ENCODE measurements at places on chromosomes 4 and X.

GRCh38 chr4:107993969-107994368 is 4.3 kb downstream of the HADH start:
- no peak for DNase-seq

- DNase-seq, result no peak
Measured at GRCh38 chr4:110483516-110483915, 7.6 kb downstream of the ENPEP start.

DNA sequence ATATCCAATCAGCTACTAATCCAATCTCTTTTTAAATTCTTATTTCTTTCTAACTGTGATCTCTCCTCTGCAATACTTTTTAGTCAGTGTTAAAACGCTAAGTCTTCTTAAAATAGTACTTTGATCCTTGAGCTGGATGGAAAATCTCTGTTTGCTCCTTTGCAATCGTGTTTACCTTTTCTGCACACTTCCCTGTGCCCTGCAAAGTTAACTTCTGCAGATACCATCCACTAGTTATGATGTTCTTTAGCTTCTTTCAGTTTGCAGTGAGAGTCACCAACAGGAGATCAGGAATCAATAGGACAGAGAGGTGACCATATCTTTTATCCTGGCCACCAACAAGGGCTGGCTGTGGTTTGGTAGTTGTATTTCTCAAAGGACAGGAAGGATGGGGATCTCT is 391.5 kb downstream of the GASK1B start:
- DNase-seq, result no peak

GRCh38 chrX:19683358-19683757 is 168.1 kb upstream of the MAP3K15 start:
- DNase-seq, result no peak

- no peak for DNase-seq
Measured at GRCh38 chrX:95950679-95951078, 734.0 kb upstream of the DIAPH2 start.

GRCh38 chr4:89293299-89293698 is 14.3 kb downstream of the GPRIN3 start:
- DNase-seq, result no peak

- DNase-seq, result no peak
Measured at GRCh38 chr4:8819019-8819418, 52.6 kb downstream of the HMX1 start.

DNA sequence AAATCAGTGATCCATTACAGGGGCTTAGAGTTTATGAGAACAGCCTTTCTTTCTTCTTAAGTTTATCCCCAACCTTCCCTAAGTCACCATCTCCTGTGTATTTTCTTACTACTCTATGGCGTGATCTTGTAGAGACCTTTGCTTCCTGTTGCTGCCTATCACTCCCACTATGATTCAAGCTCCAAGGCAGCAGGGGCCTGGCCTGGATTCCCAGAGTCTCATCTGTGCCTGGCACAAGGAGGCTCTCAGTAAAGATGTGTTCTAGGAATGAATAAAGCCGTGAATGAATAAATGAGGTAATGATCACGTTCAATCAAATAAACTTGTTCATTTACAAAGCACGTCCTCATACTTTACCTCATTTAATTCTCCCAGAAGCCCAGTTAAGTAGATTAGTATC is 45.4 kb downstream of the CC2D2A start:
- DNase-seq, result no peak

DNA sequence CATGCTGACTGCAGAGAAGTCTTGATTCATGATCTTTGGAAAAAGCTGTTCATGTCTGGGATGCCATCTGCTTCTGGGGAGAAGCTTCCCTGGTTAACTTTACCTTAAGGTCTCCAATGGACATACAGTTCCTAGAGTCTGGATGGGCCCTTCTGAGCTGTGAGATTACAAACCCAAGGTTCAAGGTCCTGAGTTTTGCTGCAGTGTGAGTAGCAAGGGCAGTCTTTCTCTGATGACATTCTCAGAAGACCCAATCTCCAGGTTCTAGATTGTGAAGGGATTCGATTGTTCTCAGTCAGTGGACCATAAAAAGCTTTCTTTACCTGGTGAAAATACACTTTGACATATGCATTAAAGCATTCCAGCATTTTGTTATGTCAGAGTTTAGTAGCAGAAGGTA is 179.2 kb downstream of the AASDH start:
- no peak for DNase-seq

- no peak for DNase-seq
Measured at GRCh38 chr4:183158062-183158461, 59.0 kb downstream of the WWC2 start.

DNA sequence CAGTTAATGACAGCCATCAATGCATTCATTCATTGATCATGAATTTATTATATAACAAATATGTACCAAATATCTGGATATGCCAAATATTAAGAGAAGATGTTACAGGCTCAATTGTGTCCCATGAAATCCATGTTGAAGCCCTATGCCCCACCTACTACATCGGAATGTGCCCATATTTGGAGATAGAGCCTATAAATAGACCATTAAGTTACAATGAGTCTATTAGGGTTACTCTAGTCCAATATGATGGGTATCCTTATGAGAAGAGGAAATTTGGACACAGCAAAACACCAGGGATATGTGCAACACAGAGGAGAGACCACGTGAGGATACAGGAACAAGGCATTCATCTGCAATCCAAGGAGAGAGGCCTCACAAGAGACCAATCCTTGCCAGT is 634.5 kb downstream of the DMD start:
- DNase-seq, result no peak

- DNase-seq, result no peak
Measured at GRCh38 chr4:96315815-96316214, 475.9 kb downstream of the PDHA2 start.

DNA sequence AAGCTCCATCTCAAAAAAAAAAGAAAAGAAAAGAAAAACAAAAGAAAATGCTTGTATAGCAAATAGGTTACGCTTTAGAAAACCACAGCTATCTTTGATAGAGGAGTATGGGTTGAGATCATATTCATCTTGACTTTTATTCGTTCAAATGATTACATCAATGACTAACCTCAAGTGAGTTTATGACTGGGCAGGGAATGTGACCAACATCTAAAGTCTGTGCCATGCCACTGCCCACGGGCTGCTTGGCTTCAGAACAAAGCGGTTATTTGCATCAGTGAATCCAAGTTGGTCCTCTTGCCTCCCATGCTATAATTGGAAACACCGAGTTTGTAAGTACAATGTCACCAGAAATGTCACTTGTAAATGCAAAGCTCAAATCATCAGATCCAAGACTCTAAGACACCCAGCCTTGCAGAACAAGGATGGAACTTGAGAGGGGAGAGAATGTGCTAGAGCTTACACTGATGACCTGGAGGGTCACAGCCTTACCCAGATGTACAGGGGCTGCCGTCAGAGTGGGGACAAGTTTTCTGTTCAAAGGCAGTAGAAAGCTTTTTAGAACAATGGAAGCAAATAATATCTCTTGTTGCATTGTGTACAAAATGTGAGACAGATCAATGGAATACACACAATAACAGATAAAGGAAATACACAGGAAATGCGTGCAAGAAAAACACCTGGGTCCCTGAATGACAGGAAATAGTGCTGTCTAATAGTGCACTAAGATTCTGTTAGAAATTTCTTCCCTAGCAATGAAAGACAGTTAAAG is 8.4 kb upstream of the OPN1LW start:
- DNase-seq, result no peak

GRCh38 chr4:103719105-103719829 is 518 bp downstream of the TACR3 start:
- no peak for DNase-seq

DNA sequence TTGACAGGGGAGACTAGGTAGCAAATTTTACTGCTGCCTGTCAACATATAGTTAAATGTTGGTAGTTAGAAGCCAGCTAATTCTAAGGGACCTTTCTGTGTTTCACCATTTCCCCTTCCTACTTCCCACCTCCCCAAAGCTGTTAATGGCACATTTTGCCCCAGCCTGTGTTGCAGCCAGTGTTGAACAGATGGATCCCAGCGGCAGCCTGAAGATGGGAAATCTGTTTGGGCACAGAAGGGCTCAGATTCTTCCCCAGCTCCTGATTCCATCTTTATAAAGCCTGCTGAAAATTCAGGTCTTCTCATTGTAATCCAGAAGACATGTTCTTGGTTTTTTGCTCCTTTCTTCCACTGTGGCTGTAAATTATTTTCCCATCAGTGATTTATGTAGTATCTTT is 89.0 kb downstream of the SPRY1 start:
- DNase-seq, result no peak

- DNase-seq, result no peak
Measured at GRCh38 chr4:138110815-138111214, 131.3 kb downstream of the SLC7A11 start.
